ENCODE measurements at places on chromosomes 1 and 21. TPM values are rescaled to one million over a fixed set of nuclear protein-coding genes. Genes with fewer than 3 reads are reported as not detected.

DNA sequence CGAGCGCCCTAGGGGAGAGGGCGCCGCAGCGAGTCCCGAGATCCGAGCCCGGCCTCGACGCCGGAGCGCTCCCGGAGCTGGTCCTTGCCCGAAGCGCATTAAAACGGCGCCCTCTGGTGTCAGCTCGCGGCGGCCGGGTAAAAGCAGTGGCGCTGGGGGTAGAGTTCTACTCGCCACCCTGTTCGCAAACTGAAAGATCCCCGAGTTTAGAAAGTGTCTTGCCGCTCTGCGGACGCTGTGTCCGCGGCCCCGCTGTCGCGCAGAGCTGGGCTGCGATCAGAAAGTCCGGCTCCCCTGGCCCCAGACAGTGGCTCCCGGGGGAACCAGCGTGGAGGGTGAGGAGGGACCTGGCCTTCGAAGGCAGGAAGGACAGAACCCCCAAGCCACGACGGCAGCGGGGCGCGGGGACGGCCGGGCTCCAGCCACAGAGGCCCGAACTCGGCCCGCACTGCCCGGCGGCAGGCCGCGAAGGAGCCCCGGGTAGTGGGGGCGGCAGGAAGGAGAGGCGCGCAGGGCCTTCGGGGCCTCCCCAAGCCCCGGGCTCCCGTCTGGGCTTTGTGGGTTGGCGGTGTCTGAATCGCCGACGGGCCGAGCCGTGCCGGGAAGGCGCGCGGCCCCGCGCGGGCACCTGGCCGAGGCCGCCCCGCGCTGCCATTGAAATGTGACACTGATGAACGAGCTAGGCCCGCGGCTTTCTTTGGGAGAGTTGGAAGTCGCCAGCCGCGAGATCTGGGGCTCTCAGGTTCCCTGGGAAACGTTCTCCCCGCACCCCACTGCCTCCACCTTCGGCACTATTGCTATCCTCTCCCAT, 39.1 kb upstream of the NFIA start:
- DNase-seq = peak; percentile 49

EDARADD gene
- not detected for total RNA-seq

FYB2 gene
- not detected for total RNA-seq

TRAPPC3 gene
- 90.6 TPM for total RNA-seq

FCGR3A gene
- total RNA-seq = not detected

FNDC5 gene
- 0.53 TPM for total RNA-seq

AMPD1 gene
- total RNA-seq = not detected

- no peak for DNase-seq
Measured at GRCh38 chr1:177035586-177035985, 128.9 kb downstream of the ASTN1 start.

TMEM240 gene
- 4.8 TPM for total RNA-seq

- no peak for DNase-seq
Measured at GRCh38 chr1:111596499-111596898, 23.1 kb upstream of the RAP1A start.

GRCh38 chr1:185860311-185860710, 126.1 kb downstream of the HMCN1 start:
- no peak for DNase-seq

DNA sequence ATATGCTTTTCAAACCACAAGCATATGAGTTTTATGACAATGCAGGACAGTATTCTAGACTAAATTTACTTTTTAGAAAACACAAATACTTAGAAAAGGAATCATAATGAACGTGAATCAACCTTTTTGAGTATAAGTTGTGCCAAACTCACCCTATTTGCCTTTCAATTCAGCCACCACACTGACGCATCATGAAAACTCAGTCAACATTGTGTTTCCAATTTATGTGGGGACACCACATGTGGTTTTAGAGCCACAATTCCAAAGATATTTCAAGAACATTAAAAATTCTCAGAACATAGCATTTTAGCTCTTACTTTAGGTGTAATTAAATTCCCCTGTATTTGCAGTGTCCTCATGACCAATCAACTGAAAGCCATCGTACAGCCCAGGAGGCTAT, 118.8 kb downstream of the PTBP2 start:
- DNase-seq = no peak

DNA sequence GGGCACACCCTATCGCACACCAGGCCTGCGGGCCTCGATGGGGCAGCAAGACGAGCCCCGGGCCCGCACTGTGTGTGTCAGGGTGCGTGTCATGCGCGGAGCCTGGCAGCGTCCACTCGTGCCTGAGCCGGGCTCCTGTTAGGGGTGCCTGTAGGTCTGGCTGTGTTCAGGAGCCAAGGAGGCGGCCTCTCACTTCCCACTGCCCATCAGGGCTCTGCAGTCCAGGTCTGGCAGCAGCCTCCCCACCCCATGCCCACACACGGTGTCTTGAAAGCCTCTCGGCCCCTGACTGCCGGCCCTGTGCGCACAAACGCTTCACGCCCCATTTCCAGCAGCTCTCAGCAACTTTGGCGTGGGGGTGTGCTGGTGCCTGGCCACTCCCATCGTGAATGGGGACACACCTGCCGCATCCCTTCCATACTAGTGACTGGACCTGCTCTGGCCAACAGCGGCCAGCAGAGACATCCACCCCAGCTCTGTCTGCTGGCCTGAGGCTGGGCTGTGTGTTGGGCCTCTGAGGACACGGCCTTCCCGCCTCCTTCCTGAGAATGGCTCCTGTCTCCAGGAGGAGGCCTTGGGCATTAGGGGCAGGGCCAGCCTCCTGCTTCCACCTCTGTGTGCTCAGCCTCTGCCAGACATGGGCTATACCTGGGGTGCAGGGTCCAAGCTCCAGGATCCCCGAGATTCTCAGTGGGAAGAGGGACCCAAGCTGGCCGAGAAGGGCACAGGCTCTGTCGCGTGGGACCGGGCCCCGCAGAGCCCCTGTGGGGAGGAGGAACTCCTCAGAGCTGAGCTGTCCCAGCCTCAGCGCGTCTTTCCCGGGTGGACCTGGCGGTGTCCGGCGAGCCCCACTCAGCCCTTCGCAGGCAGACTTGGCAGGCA, 41.8 kb upstream of the ACTRT2 start:
- DNase-seq = no peak

PLA2G5 gene
- total RNA-seq = not detected

GNAT2 gene
- total RNA-seq = 0.34 TPM

IL20 gene
- not detected for total RNA-seq

GRCh38 chr1:172394811-172395210, 25.7 kb upstream of the C1orf105 start:
- DNase-seq = no peak

DNA sequence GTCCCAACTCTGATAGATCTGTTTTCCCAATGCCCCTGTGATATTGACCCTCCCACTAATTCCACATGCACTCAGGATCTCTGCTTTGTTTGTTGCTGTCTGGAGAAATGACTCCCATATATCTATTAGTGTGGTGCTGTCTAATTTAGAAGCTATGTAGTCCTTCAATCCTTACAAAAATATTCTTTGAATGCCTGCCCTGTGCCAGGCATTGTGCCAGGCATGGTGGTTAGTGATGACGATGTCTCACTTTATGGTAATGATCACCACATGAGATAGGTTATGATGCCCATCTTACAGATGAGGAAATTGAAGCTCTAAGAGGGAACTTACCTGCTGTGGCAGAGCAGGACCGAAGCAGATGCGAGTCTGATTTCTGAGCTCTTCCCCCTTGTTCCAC, 12.9 kb downstream of the MYOG start:
- DNase-seq = peak; percentile 19

CELA3B gene
- not detected for total RNA-seq

ARHGEF19 gene
- 6.8 TPM for total RNA-seq

GRCh38 chr1:226400519-226401354, 7.2 kb downstream of the PARP1 start:
- no peak for DNase-seq

RNPEP gene
- total RNA-seq = 73.3 TPM

DNA sequence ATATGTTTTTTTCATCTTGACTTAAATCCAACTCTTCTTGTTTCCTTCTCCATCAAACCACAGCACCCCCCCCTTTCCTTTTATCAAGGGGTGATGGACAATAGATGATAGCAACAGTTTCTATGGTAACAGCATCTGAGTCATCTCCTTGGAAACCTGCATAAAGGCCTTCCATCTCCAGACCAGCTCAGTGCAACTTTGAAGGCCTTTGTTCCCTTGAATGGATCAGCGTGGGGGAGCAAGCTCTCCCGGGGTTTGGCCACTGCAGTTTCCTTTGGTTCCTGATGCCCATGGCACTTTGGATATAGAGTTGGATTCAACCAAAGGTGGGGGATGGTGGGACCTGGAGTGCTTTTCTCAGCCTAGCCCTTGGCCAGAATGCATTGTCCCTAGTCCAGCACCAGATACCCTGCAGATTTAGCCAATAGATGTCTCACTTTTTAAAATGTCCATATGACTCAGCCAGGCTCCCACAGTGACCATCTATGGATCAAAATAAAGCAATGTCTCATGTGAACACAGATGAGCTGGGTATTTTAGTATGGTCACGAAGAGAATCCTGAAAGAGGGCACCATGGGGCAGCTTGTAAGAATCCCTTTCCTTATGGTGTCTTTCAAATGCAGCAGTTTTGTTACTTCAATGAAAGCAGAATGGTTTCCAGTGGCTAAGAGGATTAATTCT, 127.7 kb downstream of the SPATA46 start:
- no peak for DNase-seq

CD1B gene
- total RNA-seq = not detected

- no peak for DNase-seq
Measured at GRCh38 chr1:220151454-220151853, 57.5 kb downstream of the IARS2 start.

BCAN gene
- not detected for total RNA-seq

GRCh38 chr1:113142791-113143190, 69.8 kb downstream of the LRIG2 start:
- DNase-seq = no peak

GRCh38 chr1:83129107-83129506, 869.8 kb downstream of the TTLL7 start:
- no peak for DNase-seq

DNA sequence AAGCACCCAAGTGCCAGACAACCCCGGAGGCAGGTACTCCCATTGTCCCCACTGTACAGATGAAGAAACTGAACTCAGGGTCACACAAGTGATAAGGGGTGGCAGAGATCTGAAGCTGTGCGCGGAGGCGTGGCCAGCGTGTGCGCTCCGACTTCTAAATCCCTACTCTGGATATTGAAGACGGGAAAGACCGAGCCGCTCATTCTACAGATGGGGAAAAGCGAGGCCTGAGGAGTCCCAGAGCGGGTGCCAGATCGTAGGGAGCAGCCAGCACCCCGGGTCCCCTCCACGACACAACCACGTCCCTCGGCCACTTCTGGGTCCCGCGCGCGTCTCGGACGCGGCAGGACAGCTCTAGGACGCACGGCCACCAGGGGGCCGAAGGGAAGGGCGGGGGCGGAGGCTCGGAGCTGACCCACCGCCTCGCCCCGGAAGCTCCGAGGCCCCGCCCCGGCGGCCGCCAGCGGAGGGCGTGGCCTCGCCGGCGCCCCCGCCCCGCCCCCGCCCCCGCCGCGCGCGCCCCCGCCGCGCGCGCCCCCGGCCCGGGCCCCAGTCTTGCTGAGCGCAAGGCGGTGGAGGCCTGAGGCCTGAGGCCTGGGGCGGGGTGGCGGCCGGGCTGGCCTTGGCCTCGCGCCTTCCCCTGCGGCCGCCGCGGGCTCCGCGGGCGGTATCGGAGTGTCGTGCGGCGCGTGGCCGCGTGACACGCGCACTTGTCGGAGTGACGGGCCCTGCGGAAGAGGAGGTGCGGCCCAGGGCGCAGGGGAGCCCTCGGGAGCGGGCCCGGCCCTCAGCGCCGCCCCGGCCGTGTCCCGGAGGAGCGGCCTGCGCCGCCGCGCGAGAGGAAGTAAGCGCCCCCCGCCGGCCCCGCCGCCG, at the start of gene H6PD:
TSS of gene H6PD (plus strand) at position 552 of the 873 bp plus-strand sequence. CDS start 10,161 bp downstream, outside the sequence.
- peak; percentile 63 for DNase-seq
